ENCODE measurements at places on chromosomes 2 and 18.

DNA sequence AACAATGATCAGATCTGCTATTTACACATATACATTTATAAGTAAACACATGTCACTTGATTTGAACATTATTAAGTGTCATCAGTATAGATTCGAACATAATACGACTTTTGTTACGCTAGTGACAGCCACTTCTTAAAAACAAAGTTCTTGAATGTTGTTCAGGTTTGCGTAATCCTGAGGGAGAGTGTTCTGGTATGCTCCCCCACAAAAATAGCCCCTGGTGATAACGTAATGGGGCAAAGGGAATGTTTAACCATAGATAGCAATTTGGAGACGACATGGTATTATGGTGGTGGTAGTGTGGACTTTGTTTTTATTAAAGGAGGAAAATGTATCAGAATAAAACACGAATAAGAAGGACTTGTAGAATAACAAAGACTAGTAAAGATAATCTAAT lies 90.6 kb downstream of the PLEKHM3 start:
- DNase-seq, result no peak

DNA sequence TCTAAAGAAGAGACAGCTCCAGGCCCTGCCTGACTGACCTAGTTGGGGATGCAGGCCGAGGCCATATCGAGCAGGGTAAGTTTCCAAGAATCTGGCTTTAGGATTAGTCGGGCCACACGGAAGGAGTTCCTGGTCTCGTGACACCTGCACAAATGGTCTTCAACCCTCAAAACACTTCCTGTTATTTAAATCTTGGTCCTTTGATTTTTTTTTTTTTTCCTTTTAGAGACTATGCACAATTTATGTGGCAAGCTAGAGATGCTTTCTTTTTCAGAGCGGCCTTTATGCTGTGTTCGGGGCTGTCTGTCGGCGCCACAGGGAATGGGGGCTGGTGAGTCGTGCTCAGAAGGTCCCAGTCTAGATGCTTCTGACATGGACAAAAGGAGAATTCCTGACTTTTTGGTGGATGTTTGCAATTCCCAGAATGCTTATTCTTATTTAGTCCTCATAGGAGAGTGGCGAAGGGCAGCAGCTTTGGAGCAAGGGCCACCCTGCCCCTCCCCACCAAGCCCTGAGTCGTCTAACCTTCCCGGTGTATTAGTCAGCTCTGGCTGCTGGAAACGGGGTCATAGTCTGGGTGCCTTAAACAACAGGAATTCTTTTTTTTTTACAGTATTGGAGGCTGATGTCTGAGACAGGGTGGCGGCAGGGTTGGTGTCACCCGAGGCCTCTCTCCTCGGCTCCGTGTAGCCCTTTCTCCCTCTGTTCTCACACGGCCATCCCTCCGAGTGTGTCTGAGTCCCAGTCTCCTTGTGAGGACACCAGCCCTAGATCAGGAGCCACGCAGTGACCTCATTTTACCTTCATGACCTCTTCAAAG lies 27.4 kb downstream of the HPCAL1 start:
- DNase-seq, result peak; percentile 28

- no peak for DNase-seq
These were observed at the start of gene MYO5B for GRCh38 chr18:50194631-50195532. TSS of gene MYO5B (minus strand) at chr18:50195147. CDS start at chr18:50194793, 354 bp downstream.

DNA sequence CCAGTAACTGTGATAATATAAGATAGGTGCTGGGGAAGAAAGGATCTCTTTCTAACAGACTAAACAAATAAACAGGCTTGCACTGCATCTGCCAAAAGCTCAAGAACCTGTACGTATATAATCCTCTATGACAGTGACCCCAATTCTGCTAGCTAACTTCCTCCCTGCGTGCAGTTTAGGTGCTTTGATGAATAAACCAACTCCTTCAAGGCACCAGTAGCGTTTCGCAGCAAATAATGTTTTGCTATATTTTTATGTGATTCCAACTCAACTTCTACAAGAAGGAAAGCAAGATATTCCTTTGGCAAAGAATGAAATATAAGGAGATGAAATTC lies 135.5 kb upstream of the CHAC2 start:
- no peak for DNase-seq

GRCh38 chr18:61954096-61954746 lies 61.4 kb upstream of the RNF152 start:
- DNase-seq, result no peak

DNA sequence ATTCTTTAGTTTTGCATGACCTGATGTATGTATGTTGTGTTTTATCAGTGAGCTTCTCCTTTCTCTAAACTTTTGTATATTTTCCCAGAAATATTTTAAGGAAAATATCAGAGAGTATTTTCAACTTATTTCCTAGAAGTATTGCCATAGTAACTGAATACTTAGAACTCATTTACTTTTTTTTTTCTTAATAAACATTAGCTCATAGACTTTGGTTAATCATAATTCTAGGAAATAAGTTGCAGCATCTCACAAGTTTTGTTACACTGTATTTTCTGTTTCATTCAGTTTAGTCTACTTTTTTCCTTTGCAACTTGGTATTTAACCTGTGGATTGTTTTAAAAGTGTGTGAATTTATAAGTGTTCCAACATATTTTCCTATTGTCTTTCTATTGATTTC lies 27.5 kb downstream of the SMCHD1 start:
- DNase-seq, result no peak

DNA sequence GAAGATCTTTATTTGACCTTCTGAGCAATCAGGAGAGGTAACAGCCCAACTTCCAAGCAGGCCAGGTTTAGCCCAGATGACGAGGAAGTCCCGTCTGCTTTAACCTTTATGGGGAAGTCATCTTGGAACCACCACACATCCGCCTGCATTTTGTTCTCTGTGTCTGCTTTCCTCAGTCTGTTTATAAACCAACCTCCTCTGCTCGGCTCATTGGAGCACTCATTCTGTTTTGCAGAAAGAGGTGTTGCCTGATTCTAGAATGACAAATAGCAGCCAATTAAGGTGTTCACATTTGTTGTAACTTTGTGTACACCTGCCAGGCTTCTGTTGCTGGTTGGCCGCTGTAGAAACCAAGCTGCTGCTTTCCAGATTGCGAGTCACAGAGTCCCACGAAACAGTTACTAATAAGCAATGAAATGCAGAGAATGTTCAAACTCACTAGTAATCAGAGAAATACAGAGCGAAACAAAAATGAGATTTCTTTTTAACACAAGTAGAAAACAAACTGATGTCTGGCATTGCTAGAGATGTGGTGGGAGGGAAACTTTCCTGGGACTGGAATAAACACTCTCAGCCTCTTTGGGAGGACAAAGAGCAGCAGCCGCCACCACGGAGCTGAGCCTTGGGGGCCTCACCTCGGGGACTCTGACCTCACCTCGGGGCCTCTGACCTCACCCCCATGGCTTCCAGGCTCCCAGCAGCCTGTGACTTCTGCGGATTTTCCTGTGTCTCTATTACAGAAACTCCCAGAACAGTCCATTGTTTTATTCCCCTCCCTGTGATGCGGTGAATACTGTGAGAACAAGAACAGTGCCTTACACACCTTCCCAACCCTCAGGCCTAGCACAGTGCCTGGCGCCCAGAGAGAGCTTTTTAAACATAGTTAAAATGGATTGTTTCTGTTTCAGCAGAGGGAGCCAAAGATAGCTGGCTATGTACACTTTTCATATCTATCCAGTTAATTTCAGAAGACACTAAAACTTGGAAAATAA lies 64.0 kb downstream of the MBP start:
- DNase-seq, result no peak

- DNase-seq, result no peak
These were observed 2.9 kb upstream of the C2orf72 start for GRCh38 chr2:231034291-231034882.

- no peak for DNase-seq
These were observed 118.8 kb upstream of the CYP1B1 start for GRCh38 chr2:38194751-38195150.

DNA sequence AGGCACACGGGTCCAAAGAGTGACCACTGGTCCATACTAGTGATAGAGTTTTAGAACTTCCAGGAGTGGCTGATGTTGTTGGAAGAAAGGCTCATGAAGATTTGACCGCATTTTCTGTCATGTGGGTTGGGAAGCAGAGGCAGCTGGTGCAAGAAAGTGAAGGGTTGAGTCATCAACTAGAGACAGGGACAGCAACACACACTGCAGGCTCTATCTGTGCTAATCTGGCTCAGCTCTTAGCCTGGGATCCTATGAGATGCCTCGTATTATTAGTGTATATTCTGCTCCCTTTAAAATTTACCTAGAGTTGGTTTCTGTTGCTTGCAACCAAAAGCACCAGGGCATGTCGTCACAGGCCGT lies 2.5 kb upstream of the SH3RF3 start:
- DNase-seq, result no peak

DNA sequence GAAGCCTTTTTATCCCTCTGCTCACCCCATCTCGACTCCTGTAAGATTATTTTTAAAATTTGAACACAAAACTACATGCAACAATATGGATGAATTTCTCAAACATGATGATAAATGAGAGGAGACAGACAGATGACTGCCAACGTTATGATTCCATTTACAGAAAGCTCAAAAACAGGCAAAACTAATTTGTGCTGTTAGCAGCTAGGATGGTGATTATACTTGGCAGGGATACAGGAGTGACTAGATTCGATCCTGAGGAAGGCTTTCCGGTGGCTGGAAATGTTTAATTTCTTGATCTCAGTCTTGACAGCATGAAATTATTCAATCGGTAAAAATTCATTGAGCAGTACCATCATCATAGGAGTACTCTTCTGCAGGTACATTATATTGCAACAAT lies 163.4 kb upstream of the SH3BP4 start:
- DNase-seq, result no peak

- DNase-seq, result peak; percentile 34
These were observed 265.0 kb upstream of the SLC8A1 start for GRCh38 chr2:40716879-40717278.

DNA sequence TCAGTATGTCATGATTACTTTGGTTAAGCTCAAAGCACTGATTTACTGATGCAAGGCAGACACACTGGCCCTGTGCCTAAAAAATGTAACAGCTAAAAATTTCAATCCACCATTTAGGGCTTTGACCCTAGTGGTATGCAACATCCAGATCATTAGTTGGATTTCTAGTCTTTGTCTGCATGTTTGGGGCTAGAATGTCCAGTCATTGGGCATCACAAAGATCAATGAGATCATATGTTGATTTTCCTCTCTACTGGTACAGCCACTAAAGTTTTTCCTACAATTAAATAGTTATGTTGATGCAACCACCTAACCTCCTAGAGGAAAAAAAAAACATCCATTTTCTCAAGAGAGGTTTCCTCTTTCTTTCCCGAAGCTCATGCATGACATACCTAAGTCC lies 53.4 kb upstream of the REV1 start:
- DNase-seq, result no peak

- no peak for DNase-seq
These were observed 159.9 kb downstream of the ZNF521 start for GRCh38 chr18:25192065-25192464.

DNA sequence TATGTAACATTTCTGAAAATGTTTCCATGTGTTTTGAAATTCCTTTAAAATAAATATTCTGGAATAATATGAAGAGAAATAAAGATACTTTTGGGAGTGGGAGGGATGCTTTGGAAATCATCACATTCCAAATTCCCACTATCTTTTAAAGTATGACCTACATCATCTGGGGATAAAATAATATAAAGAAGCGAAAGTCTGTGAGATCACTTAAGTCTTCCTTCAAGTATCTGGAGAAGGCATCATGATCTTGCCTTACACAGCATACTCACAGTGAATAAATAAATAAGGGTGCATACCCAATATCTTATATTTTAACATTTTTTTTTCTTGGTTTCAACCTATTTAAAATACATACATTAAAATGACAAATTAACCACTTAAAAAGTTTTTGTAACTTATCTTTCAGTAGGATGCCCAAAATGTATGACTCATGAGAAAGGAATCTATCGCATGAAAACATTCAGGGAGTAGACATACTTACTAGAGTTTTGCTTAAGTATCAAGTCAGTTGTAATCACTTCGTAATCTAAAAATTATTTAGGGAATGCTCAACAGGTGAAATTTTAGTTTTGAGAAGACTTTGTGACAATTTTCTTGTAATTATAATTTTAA lies 248.3 kb upstream of the COL3A1 start:
- no peak for DNase-seq

Data from BJ (cell line).